ENCODE measurements at places on chromosomes 2 and 18.

DNA sequence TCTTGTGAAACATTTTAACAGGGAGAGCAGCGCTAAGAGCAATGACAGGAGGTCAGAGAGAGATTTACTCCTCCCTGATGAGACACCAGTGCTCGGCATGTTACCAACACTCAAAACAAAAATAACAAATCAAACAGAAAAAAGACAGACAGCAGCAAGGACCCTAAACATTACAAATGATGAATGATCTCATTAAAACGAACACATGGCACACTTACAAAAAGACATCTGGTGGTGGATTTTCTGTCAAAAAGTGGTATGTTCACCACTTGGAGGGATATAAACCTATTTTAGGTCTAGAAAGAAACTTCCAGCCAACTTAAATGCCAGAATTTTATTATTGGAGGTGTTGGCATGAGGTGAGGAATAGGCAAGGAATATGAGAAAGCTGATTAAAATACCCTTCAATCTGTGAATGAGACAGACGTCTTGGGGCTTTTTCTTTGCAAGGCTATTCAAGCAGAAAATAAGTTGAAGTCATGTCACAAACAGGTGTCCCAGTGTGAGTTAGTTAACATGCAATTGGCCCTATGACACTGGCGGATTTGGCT lies 112.8 kb downstream of the PRELID3A start:
- no peak for DNase-seq

- DNase-seq = no peak
These were observed 152.7 kb downstream of the UBR3 start for GRCh38 chr2:169980001-169980400.

DNA sequence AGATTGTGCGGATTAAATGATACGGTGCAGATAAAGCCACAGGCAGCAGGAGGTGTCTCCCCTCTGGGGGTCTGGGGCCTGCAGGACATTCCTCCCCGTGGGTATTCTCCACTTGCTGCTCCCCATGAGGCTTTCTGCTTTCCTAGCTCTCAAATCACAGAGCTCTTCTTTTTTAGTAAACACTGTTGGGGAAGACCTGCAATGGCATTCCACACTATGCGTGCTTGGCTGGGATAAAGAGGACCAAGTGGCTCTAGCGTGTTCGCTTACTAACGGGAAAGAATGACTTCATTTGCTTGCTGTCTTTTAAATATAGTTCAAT lies 146.5 kb downstream of the DDX1 start:
- DNase-seq = no peak

- no peak for DNase-seq
These were observed 139.3 kb downstream of the MYCN start for GRCh38 chr2:16079637-16080036.

DNA sequence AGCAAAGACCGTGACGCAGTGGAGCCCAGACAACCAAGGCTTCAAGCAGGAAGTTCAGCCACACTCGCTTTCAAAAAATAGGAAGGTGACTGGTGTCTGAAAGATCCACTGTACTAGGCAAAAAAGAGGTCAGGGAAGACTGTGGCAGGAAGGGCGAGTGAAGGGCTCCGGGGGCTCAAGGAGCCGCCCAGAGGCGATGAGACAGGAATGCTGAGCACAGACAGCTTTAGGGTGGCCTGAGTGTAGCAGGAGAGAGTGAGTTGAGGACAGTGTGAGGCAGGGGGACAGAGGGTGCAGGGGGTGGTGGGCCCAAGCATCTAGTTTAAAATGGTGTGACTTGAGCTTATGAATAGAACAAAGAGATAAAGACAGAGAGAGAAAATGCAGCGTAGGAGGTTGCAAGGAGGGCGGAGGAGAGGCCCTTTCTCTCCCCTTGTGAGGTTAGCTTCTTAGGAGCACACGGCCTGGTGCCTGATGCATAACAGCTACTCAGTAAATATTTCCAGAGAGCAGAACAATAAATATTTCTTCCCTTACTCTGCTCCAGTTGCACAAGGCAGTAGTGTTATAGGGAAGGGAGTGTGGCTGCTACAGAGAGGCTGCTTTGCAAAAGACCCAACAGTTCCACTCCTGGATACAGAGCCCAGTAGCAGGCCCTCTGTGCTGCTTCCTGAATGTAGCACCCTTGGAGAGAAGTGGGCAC lies 789.7 kb upstream of the RAB6C start:
- DNase-seq = no peak

DNA sequence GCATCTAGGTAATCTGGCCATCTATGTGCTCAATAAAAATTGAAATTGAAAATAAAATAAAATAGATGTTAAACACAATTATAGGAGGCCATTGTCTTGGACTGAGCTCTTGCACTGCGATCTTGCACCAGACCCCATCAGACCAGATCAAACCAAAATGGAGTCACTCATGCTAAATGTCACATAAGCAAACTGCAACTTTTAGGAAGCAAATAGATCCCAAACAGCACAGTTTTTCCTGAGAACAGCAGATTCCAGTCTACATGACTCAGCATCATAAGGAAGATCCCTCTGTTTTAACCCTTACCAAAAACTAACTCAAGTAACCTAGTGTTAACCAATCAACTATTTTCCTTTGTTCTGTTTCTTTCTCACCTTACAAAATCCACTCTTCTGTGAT lies 57.7 kb upstream of the LRP1B start:
- DNase-seq = no peak

GRCh38 chr18:13136904-13137669 lies 81.5 kb upstream of the LDLRAD4 start:
- peak; percentile 53 for DNase-seq

DNA sequence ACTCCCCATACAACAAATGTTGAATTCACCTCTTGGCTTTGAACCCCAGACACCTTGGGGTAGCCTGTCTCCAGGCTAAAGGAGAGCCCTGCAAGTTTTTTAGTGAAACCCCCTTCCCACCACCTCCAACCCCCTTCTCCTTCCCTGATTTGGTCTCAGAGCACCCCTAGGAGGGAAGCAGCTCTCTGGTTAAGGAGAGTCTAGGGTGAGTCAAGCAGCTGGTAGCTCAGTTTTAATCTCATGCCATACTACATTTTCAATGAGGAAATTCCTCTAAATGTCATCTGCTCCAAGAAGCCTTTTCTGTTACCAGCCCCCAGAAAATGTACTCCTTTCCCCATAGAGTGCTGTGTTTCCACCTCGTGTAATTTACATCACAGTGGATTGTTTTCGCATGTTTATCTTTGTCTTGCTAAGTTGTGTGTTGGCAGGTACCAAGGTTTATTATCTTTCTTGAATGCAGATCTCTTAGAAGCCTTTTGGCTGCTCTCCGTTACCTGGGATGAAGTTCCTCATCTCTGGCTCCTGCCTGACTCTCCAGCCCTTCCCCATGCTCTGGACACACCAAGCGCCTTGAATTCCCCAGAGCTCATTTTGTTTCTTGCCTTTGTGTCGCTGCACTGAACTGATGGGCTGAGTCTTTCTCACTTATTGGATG lies 82.2 kb downstream of the ASAP2 start:
- no peak for DNase-seq

DNA sequence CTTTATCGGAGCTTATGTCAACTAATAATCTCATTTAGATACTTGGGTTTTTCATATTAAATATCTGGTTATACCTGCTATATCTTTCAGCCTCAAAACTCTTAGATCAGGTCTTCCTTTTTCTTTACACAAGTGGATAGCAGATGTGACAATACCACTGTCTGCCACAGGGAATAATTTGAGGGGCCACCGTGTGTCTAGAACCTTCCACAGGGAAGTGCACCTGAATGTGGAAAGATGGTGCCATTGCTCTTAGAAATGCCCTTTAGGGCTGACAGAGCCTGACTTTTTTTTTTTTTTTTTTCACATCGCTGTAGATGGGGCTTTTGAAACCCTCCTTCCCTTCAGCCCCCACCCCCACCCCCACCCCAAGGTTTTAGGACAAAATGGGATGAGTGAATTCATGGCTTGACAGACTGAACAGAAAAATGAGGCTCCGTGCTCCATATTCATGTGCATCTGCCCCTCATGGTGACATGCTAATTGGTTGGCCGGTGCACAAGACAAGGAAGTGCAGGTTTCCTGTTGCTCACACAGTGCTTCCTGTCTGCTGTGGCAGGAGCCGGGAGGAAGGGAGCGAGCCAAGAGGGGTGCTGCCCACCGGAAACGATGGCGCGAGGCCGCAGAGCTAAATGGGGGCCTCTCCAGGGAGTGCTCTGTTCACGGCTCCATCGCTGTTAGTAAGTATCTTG lies 246.0 kb downstream of the LDLRAD4 start:
- DNase-seq = peak; percentile 86

- DNase-seq = no peak
These were observed 48.9 kb downstream of the TGIF1 start for GRCh38 chr18:3498698-3499471.

DNA sequence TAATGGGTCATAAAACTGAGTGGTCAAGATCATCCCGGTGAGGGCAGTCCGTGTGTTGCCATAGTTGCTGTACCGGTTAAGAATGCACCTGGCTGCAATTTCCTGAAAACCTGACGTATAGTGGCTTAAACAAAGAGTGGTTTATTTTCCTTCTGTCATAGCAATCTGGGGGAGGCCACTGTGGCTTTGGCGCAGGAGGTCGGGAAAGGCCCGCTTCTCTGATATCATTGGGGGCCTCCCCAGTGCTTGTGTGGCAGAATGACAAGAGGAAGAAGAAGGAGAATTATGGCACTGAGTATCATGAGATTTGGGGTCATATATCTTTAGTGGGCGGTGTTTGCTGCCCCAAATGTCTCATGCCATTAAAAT lies 4.4 kb downstream of the C2orf92 start:
- no peak for DNase-seq

DNA sequence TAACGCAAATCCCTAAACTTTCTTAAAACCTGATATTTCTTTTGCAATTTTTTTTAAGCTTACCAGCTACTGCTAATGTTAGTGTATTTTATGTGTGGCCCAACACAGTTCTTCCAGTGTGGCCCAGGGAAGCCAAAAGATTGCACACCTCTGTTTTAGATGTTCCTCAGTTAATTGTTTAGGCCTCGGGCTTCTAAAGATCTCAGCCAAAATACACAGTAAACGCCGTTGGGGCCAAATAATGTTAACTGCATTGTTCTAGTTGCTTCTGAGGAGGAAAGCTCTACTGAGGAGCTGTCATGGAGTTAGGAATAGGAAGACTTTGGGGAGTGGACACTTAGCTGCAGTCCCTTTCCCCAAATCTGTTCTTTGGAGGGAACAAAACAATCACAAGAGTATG lies 2.0 kb downstream of the HSPE1 start:
- DNase-seq = no peak

- no peak for DNase-seq
These were observed 184.5 kb upstream of the CWC22 start for GRCh38 chr2:180191432-180192124.

GRCh38 chr2:142291969-142292368 lies 161.2 kb upstream of the LRP1B start:
- DNase-seq = no peak

- no peak for DNase-seq
These were observed 76.5 kb downstream of the LPIN1 start for GRCh38 chr2:11822746-11823451.

- peak; percentile 71 for DNase-seq
These were observed 123.9 kb upstream of the CD302 start for GRCh38 chr2:159921752-159922404.

- no peak for DNase-seq
These were observed 42.0 kb upstream of the TRIB2 start for GRCh38 chr2:12674644-12675328.

- no peak for DNase-seq
These were observed 10.2 kb downstream of the GBX2 start for GRCh38 chr2:236157815-236158498.

GRCh38 chr18:4557502-4557901 lies 102.4 kb upstream of the DLGAP1 start:
- DNase-seq = no peak

- no peak for DNase-seq
These were observed 210.1 kb upstream of the STON1 start for GRCh38 chr2:48319863-48320262.

- DNase-seq = no peak
These were observed 5.9 kb upstream of the ATP5MC3 start for GRCh38 chr2:175187378-175187777.

Measured in CD8-positive, alpha-beta T cell (primary cell).